IMR-90 (cell line): ENCODE measurements at places on chromosomes 6 and 20. TPM values are rescaled to one million over a fixed set of nuclear protein-coding genes. Genes with fewer than 3 reads are reported as not detected.

The CPNE1 gene
- total RNA-seq = 141 and 163 TPM in 2 replicates

The PDCD2 gene
- 46.1 and 50.3 TPM in 2 replicates for total RNA-seq

The CCDC170 gene
- total RNA-seq = 0.28 and 0.54 TPM in 2 replicates

The CALHM6 gene
- 0.72 and 0.83 TPM in 2 replicates for total RNA-seq

The GSTA3 gene
- total RNA-seq = not detected in 2 replicates

The KIF25 gene
- not detected in 2 replicates for total RNA-seq

The OOEP gene
- total RNA-seq = not detected in 2 replicates

The ZNF311 gene
- total RNA-seq = 0.28 and 0.36 TPM in 2 replicates

The STK38 gene
- total RNA-seq = 9.7 and 10.6 TPM in 2 replicates

The HLA-DQB1 gene
- total RNA-seq = not detected in 2 replicates

The ENPP5 gene
- total RNA-seq = under 0.01 TPM in 1 of 2 replicates, not detected in the other
